ENCODE measurements at places on chromosomes 4 and X.

- DNase-seq, result no peak
Measured at GRCh38 chr4:2266181-2266580, 4.3 kb upstream of the MXD4 start.

DNA sequence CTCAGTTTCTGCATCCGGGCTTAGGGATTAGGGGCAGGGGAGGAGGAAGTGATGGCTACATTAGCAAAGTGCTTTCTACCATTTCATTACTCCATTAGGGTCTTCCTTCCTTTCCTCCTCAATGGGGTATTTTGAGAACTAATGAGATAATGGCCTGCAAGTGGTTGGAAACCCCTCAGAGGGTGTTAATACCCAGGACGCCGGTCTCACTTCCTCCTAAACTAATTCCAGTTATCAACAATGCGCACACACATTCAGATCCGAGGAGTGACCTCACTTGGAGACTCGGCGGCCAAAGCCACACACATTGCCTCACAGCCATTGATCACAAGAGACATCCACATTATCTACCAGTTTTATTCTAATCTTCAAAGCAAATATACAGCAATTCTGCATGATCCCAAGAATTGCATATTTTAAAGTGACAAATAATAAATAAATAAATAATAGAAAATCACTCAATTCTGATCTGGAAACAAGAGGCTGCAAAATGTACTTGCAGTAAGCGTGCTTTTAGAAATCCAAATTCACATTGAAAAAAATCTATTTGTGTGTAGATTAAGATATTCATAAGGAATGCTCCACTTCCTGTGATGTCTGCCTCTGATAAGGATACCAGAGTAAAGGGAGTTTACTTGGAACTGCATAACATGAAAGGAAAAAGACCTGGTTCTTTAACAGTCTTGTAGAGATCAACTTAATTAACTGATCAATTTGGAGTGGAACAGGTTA is 329.1 kb downstream of the FBXW7 start:
- DNase-seq, result no peak

DNA sequence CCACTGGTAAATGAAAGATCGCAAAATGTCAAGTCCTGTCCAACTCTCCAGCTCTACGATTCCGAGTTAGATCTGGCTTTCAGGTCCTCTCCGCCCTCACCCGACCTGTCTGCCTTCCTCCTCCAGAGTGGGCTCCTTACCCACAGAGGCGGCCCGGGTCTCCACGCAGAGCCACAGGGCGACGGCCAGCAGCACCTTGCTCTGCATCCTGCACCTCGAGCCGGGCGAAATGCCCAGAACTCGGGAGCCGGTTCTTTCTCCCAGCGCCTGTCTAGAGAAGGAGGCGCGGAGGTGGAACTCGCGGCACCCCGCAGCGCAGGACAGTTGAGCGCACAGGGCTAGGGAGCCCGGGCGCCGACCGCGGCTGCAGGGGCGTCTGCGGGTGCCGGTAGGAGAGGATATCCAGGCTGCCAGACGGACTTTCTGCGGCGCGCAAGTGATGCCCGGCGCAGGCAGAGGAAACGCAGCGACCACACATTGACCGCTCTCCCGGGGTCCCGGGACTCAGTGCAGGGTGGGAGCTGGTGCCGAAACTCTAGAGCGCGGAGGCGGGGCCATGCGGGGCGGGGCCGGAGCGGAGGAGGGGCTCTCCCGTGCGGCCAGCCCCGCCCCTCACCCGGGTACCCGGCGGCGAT is at the start of gene KDR:
KDR (minus strand) TSS at position 509 of the 635 bp plus-strand sequence; CDS start at position 207, 302 bp downstream.
- DNase-seq, result peak; percentile 93

GRCh38 chr4:48939785-48940184 is 33.2 kb upstream of the OCIAD2 start:
- DNase-seq, result no peak

GRCh38 chr4:40550196-40550595 is 79.5 kb downstream of the RBM47 start:
- DNase-seq, result no peak

GRCh38 chr4:41326776-41327175 is 70.0 kb downstream of the UCHL1 start:
- no peak for DNase-seq

GRCh38 chrX:40912576-40912975 is 172.7 kb upstream of the USP9X start:
- no peak for DNase-seq

DNA sequence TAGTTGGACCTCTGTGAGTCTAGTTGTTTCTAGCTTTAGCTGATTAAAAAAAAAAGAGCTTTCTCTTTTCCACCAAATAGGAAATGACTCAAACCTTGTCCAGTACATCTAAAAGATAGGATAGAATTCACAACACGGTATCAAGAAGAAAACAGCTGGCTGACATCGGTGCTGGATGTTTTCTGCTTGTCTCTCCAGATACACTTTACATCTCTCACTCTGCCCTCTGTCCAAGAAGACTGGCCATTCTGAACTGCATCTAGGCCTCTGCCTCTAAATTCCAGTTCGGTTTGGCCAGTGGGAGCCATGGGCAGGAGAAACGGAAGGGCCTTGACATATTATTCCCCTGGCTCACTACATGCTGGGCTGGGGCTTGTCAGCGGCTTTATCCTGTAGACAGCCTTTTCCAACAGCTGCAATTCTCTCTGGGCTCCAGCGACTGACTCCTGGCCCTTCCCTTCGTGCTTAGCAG is 57.3 kb upstream of the SHISA3 start:
- DNase-seq, result no peak

DNA sequence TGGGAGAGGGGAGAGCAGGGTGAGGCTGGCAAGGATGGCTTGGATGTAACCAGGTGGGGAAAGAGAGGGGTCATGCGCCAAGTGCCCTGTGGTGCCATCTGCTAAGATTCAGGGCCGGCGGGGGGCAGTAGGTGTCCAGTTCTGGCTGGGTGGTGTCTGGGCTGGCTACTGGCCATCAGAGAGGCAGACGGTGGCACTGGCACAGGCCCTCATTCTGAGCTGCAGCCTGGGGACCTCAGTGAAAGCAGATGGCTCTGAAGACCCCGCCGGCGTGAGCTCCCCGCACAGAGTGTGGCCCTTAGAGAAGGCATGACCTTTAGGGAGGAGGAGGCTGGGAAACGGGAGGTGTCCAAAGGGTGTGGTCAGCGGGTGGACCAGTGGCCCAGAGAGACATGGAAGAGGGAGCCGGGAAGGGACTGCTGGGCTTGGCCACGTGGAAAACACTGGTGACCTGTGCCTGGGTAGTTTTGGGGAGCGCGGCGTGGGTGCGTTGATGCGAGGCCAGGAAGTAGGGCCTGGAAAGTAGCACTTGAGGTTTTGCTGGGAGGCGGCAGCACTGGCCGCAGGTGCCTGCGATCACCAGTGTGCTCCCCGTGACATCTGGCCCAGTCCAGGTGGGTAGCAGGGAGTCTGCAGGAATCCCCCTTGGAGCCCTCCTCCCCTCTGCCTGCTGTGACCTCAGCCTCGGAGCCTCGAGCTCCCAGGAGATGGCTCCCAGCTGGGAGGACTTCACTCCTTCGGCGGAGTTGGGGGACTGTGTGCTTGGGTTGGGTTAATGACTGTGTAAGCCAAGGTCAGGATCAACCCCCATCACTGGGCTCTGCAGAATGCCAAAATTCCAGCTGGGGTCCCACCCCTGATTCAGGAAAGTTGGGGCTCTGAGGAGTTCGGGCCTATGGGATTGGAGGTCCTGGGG is 9.3 kb upstream of the SH3TC1 start:
- no peak for DNase-seq

DNA sequence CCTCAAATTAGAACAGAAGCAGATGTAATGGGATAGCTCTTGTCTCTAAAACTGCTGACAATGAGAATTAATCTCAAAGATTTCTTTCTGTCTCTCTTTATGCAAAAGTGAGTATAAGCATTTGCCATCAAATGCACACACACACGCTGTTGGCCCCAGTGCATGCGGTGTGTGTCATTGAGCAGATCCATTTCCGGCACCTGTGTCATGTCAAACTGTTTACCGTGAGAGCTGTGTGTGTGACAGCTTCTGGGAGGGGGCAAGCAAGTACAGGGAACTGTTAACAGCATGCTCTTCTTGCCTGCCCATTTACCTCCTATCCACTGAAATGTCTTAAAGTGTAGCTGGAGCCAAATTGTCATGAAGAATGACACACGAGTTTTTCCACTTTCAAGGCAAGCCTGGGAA is 297.9 kb upstream of the FAT4 start:
- no peak for DNase-seq

GRCh38 chrX:105323928-105324327 is 103.4 kb upstream of the TEX13A start:
- DNase-seq, result no peak

DNA sequence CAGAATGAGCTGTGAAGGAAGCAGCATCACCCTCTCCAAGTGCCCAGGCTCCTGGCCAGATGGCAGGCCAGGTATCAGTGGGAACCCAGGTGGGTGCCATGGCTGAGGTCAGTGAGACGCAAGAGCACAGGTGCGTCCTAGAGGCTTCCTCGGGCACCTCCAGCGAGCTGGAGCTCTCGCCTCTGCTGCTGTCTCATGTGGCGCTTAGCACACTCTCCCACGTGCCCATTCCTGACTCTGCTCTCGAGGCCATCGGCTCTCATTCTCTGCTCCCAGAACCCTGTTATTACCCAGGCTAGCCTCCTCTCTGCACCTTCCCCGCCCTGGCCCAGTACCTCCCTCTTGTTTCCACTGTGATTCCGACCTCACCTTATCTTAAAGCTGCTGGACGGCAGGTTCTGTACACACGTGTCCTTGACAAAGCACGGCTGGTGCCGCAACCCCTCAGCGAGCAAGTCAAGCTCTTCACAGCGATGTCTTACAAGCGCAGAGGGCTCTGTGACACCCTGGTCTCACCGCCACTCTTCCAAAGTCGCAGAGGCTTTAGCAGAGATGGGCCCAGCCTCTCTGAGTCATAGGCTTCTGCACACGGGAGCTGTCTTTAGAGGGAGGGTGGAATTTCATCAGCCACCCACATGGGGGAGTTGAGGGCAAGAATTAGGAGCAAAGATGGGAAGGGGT is 15.4 kb upstream of the MSANTD1 start:
- DNase-seq, result no peak

DNA sequence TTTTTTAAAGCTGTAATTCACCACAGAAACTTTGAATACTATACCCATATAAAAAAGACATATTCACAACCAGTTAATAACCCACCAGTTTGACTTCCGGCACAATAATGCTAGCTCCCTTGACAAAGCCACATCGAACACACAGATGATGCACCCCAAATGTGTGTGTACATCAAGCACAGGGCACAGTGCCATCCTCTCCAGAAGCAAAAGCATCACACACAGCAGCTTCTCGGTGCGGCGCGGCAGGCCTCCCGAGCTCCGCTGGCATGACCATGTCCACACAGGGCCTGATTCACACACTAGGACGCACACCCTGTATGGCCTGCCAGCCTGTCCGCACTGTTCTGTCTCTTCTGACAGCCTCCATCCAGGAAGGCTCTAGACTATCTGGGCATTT is 88.0 kb downstream of the LEF1 start:
- DNase-seq, result no peak

DNA sequence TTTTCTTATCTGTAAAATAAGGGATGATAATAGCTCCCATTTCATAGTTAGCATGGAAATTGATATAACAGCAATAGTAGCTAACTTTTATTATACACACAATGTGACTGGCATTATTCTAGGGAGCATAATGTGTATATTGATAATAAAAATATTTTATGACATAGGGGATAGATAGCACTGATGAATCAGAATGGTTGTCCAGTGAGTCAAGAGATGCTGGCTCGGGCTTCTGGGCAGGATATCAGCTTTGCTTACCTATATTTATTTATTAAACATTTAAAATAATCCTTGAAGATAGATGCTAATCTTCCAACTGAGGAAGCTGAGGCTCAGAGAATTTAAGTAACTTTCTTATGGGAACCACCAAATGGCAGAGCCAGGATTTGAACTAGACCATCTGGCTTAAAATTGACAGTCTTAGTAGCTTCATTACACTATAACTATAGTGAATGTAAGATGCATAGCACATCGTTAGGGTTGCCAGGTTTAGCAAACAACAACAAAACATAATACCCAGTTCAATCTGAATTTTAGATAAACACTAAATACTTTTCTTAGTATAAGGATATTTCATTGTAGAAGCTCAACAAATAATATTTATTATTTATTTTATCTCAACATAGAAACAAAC is 2.7 kb downstream of the AFP start:
- DNase-seq, result no peak

DNA sequence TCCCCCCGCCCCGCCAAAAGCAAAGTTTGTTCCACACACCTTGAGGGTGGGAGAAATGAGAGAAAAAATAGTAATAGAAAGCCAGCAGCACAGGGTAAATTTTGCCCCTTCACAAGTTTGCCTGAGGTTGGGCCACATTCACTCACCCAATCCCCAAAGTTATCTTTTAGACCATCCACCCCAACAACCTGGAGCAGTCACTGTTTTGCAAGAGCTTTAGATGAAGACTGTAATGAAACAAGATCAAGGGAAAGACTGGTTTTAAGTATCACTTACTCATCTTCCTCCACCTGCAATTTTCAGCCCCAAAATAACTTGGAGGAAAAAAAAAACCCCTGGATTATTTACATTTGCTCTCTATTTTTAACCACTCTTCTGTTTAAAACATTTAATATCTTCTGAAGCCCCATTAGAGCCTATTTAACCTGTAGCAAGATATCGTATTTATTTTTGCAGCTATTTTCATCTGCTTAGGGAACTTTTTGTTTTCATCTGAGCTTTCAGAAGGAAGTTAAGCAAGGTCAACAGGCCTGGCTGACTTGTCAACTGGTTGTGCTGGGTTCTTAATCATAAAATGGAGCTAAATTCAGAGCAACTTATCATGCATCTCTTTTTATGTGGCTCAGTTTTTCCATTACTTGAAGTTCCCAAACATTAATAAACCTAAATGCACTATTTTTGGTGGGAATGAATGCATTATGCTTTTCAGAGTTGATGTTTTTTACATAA is 24.6 kb upstream of the TBL1X start:
- no peak for DNase-seq

GRCh38 chrX:38327775-38328081 is 419 bp upstream of the RPGR start:
- DNase-seq, result no peak

- no peak for DNase-seq
Measured at GRCh38 chrX:3598046-3598605, 115.3 kb downstream of the PRKX start.

DNA sequence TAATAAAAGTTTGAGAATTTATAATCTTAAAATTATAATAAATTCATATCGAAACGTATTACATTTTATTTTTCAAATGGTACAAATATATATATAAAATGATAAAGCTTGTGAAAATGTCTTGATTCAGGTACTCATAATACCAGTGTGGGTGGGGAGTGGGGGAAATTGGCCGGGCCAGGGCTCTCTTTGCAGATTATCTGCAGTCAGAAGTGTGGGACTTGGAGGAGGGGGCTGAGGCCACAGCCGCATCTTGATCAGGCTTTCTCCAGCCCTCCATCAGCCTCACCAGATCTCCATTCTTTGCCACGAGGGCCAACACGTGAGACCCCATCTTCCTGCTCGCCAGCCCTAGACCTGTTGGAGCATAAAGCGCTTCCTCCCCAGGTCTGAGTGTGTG is 86.7 kb downstream of the STIM2 start:
- no peak for DNase-seq

DNA sequence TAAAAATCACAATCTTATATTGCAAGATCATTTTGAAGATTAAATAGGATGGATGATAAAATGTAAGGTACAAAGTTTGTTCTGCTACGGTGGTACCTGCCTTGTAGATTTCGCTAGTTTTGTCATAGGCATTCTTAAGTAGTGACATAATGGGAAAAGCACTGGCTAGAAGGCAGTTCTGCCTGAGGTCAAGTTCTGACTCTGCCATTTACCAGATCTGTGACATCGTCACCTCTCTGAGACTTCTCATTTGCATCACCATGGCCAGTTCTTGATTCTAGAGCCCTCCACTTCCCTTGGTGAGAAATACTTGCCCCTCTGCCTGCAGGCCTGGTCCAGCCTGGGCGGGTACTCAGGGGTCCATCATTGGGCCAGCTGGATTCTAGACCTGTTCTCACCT is 85.2 kb downstream of the HS3ST1 start:
- DNase-seq, result no peak
